ENCODE measurements at places on chromosomes 11 and 22.
A peak's percentile ranks its signal among the peaks of the same experiment; 100 is the strongest.

GRCh38 chr11:32006799-32007388 is 84.0 kb upstream of the RCN1 start:
- DNase-seq = no peak

DNA sequence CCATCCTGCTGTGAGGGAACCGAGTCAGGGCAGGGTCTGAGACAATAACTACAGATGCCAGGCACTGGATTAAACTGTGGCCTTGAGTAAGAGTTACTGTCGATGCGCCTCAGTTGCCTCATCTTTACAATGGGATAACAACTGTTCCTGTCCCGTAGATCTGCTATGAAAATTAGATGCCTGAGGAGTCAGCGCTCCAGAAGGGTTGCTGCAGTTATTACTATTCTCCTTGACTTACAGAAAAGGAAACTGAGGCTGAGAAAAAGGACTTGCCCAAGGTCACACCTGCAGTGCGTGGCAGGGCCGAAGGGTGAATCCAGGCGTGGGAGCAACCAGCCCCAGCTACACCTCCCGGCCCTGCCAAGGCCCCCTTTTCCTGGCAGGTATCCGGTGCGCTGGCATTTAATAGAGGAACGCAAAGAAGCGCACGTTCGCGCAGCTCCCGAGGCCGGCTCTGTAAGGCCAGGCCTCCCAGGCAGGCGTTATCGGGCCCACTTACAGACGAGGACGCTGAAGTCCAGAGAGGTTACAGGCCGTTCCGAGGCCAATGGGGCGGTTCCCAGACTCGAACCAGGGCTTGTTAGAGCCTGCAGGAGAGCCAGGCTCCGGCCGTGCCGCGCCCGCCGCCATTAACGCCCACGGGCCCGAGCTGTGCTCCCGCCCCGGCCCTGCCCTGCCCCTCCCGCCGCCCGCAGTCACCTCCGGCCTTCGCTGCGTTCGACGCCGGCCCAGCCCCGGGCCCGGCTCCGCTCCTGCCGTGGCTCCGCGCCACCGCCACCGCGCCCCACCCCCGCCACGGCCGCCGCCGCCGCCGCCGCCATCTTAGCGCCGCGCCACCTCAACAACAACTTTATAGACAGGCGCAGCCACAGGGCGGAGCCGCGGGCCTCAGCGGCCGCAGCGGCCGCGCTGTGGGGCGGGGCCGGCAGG is at the start of gene C11orf68:
Gene C11orf68, minus strand, starts transcription at position 852 of the 930 bp plus-strand sequence. Its CDS starts 31 bp downstream, at position 821.
- no peak for DNase-seq

- DNase-seq = no peak
Observed at GRCh38 chr11:119491753-119492510, 69.0 kb upstream of the THY1 start.

GRCh38 chr11:36390963-36391471 is 94.9 kb downstream of the PRR5L start:
- no peak for DNase-seq

DNA sequence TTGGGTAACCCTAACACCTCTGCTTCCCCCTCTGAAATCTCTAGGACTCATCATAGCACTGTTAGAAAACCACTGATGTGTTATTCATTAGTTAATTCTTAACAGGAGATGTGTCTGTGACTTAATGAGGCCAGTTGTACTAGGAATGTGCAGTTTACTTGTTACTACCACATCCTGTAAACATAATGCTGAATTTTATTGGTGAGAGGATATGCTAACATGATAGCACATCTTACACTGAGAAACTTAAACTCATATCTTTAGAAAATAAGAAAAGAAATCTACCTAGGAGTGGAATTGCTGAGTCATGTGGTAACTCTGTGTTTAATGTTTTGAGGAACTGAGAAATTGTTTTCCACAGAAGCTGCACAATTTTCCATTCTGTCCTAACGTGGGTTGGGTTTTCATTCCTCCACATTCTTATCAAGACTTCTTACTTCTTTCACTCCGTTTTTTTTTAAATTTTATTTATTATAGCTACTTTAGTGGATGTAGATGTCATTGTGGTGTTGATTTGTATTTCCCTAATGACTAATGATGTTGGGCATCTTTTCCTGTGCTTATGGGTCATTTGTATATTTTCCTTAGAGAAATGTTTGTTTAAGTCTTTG is 33.7 kb downstream of the RNF121 start:
- no peak for DNase-seq

DNA sequence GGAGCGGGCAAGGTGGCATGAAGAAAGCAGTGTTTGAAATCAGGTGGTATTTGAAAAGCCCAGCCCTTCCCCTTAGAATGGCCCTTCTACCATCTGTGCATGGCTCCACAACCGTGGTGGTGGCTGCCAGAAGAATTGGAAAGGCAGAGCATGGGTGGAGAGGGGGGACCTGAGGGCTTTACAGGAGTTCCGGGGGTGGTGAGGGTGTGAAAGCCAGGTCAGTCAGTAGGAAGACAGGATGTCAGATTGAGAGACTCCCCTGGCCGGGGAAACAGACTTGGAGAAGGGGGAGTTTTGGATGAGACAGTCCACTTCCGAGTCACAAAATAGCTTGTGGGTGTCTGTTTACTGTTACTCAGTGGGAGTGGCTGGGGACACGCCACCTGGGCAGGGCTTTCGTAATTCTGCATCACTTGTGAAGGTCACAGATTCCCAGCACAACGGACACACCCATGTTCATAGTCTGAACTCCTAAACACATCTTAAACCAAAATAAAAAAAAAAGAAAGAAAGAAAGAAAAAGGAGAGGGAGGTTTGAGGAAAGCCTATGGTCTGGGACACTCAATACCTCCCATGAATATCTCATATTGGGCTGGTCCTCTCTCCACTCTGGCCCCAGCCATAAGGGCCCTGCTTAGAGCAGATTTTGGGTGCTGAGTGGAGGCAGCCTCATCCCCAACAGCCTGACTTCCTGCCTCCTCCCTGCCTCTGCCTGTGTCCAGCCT is 24.4 kb upstream of the SMIM35 start:
- DNase-seq = no peak

DNA sequence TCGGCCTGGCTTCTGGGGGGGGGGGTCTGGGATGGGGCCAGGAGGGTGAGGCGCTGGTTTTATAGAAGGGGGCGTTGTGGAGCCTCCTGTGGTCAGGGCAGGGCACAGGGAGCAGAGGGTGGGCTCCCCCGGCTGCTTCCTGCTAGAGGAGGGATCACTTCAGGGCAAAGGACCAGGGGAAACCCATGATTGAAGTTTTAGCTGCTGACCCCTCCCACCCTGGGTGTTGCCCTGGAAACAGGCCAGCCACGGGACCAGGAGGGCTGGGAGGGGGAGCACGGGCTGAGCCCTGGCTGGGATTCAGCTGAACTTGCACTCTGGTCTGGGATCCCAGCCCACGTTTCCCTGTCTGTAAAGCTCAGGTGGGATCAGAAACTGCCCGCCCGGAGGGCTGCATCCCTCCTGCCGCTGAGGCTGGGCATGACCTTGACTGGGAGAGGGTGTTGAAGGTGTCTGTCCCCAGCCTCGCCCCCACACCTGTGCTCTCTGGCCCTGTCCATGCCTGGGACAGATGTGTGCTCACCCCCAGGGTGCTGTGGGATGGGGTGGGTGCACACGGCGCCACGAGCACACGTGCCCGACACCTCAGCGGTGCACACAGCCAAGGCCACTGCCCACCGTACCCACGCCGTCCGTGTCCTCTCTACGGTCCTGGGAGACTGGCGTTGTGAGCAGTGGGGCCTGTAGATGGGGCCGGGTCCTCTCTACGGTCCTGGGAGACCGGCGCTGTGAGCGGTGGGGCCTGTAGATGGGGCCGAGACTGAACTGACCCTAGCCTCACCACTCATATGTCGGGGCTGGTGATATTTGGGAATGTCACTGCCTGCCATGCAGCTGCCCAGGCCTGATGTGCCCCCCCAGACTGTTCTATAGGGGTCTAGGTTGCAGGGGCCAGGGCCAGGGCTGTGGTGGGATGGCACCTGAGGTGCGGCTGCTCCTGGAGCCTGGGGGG is 2.3 kb downstream of the TSPAN4 start:
- no peak for DNase-seq

- no peak for DNase-seq
Observed at GRCh38 chr22:35576671-35577070, 36.0 kb downstream of the RASD2 start.

- no peak for DNase-seq
Observed at GRCh38 chr11:96306071-96306470, 36.9 kb downstream of the MAML2 start.

- no peak for DNase-seq
Observed at GRCh38 chr22:50417411-50418210, 57.2 kb downstream of the SBF1 start.

GRCh38 chr11:59756845-59757244 is 1.7 kb downstream of the STX3 start:
- no peak for DNase-seq

GRCh38 chr22:37500745-37501609 is 14.8 kb upstream of the MFNG start:
- DNase-seq = no peak

GRCh38 chr22:48948575-48949170 is 879.0 kb downstream of the BRD1 start:
- no peak for DNase-seq

DNA sequence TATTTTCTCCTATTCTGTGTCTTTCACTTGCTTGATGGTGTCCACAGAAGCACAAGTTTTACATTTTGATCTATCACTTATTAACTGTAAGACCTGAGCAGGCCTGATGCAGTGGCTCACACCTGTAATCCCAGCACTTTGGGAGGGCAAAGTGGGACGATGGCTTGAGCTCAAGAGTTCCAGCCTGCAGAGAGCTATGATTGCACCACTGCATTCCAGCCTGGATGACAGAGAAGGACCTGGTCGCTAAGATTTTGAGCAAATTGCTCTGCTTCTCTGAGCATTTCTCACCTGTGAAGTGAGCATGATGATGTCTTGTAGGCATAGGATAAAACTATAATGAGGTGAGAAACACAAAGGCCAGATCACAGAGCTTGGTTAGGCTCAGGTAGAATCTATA is 6.7 kb downstream of the CCDC87 start:
- DNase-seq = no peak

DNA sequence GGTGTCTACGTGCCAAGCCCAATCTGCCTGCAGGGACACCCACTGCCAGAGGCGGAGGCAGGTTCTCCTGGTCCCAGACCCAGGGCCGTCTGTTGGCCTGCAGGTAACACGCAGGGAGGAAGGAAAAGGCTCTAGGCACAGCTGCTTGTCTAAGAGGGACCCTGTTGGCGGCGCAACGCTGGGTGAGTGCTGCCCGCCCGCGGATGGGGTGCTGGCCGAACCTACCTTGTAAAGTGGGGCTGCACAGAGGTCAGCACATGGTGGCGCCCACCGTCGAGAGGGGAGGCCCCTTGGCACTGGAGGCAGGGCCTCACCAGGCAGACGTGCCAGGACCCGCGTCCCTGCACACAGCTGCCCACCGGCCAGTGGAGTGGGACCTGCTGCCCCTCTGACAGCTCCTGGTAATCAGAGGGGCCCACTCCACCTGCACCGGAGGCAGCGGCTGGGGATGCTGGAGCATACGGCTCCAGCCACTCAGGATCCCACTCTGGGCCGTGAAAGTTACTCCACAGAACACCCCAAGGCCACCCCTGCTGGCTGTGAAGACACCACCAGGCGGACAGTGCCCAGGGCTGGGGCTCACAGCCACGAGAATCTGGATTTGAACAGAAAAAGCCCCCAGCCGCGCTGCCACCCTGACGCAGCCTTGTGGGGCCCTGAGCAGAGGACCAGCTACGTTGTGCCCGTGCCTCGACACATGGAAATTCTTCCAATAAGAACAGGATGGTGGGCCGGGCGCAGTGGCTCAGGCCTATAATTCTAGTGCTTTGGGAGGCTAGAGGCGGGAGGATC is 24.0 kb downstream of the TBX1 start:
- peak; percentile 8 for DNase-seq

- no peak for DNase-seq
Observed at GRCh38 chr11:45267652-45268299, 18.4 kb downstream of the SYT13 start.

- DNase-seq = no peak
Observed at GRCh38 chr22:35597692-35598395, 19.3 kb downstream of the MB start.

DNA sequence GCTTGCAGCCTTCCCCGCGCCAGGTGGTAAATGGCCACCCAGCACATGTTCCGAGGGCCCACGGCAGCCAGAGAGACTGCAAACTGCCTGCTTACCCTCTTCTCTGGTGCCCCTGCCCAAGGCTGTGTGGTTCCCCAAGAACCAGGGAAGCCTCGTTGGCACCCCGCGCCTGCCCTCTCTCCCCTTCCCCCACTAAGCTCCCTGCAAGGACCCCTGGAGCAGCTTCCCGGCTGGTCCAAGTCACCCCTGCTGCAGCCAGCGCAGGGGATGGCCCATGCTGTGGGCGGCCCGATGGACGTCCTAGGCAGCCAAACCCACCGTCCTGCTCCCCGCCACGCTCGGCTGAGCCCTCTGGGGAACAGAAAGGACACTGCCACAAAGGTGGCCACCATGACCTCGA is 30.2 kb downstream of the MACROD1 start:
- no peak for DNase-seq

GRCh38 chr22:47327241-47327640 is 564.8 kb downstream of the TBC1D22A start:
- DNase-seq = no peak

DNA sequence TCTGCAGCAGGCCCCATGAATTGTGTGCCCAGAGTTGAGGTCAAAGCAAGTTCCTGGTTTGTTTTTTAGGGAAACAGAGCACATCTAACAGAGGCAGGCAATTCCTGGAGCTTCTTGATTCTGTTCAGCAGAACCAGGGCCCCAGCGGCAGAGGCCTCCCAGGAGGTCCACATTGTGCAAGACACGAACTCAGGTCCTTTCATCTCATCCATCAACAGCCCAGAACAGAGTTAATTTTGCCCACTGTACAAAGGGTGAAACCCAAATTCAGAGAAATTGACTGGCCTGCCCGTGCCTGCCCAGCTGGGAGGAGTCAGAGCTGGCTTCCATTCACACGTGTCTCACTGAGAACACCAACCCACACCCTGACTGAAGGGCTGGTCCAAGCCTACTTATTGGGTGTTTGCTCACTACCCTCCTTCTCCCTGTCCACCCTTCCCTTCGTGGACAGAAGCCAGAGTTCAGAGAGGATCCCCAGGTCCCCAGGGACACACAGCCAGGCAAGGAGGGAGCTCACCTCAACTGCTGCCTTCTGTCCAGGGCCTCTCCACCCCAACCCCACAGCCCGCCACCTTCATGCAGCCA is 607.1 kb downstream of the TBC1D22A start:
- no peak for DNase-seq

DNA sequence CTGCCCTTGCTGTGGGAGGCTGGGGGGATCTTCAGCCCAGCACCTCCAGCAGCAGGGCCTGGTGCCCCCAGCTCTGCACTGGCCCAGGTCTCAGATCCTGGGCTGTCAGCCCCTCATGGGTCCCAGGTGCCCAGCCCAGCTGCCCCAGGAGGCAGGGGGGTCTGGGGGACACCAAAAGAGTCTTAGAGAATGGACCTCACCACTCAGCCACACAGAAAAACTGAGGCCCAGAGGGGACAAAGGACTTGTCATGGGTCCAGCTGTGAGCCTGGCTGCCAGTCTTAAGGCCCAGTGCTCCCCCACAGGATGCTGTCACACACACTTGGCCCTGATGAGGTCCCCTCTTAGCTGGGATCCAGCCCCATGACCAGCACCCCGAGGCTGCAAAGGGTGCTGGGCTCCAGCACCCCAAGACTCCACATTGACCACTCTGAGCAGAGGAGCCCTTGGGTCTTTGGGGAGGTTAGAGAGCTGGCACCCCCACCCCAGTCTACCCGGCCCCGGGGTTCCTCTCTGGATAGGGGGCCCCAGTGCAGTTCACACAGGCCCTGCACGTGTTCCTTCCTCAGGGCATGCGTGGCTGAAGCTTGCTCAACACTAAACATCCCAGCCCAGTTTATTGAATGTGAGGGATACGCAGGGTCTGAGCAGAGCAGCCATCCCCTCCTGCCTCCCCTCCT is 54.4 kb downstream of the IGLL5 start:
- DNase-seq = no peak

- no peak for DNase-seq
Observed at GRCh38 chr22:26718905-26719304, 61.5 kb downstream of the MIAT start.

- peak; percentile 34 for DNase-seq
Observed at GRCh38 chr11:122202951-122203456, 87.0 kb upstream of the BLID start.

Data from activated naive CD4-positive, alpha-beta T cell treated with anti-CD3 and anti-CD28 coated beads, Interleukin-2, amount 50 U/mL, for 16 hours (primary cell).